ENCODE measurements at places on chromosomes 12 and 14.
A peak's percentile ranks its signal among the peaks of the same experiment; 100 is the strongest.

GRCh38 chr14:64705381-64706118, 1.3 kb downstream of the PLEKHG3 start:
- no peak for DNase-seq

DNA sequence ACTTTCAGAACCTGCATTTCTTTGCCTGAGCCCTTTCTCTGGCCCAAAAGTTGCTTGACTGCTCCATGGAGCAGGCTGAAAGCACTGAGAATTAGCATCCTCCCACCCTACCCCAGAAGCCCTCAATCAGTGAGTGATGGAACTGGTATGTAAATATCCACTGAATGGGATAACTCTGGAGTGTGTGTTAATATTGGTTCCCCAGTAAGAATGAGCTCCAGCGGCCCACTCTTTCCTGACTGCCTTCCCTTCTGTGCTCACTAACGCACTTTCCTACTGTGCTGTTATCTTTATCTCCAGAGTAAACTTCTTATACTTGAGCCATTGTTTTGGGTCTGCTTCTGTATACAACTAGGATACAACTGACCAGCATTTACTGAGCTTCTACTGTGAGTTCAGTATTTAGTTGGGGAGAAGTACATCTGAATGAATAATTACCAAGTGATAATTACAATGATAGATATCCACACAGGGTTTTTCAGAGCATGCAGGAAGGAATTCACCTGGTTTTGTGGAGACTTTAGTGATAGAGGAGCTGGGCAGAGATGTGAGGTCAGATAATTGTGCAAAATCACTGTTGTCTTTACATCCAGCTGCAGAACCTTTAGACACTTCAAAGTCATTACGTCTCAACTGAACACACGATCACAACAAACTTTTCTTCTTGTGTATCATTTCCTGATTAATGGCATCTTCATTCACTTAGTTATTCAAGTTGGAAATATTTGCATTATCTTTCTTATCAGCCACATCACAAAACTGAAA, 149.2 kb upstream of the BTG1 start:
- no peak for DNase-seq

- DNase-seq: peak; percentile 95
These were observed 9.2 kb downstream of the PHB2 start for GRCh38 chr12:6961278-6961694.

- DNase-seq: no peak
These were observed 338.9 kb upstream of the GARIN2 start for GRCh38 chr14:66850258-66850888.

DNA sequence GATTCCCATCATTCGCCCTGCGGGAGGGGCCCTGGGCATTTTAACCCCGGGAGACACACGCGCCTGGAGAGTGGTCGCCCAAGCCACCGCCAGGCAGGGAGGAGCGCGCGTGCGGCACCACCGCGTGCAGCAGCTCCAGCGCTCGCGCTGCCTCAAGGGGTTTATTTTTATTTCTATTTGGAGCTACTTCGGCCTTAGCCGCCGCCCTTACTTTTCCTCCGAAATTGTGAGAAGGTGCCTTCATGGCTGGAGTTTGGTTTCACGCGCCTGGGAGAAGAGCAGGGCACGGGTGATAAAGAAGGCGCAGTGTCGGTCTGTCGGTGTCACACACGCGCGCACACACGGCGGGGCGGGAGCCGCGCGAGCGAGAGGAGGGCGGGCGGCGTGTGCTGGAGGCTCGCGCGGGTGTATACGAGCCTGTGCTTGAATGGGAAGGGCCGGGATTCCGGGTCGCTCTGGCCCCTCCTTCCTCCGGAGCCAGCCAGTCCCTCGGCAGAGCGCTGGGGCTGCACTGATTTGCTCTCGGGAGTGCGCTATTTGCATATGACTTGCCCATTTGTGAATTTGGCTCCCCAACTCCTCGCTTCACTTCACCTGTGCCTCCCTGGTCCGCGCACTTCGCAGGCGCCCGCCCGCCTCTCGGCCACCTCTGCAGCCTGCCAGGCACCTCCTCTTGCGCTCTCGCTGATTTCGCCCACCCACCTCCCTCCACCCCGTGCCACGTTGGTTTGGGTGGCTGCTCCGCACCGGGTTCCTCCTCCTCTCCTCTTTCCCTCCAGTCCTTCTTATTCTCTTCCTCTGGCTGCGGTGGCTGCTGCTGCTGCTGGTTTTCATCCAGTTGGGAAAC, 932.3 kb downstream of the DIO2 start:
- DNase-seq: no peak
